ENCODE measurements at places on chromosomes 2 and 18. TPM values are rescaled to one million over a fixed set of nuclear protein-coding genes. Genes with fewer than 3 reads are reported as not detected.

The UGT1A10 gene
- polyA plus RNA-seq: not detected

The POMC gene
- not detected for polyA plus RNA-seq

The POTEI gene
- not detected for polyA plus RNA-seq

The SPTBN1 gene
- polyA plus RNA-seq: 115 TPM

The UGT1A3 gene
- polyA plus RNA-seq: 0.17 TPM

The NOL4 gene
- polyA plus RNA-seq: not detected

The SLC9A4 gene
- not detected for polyA plus RNA-seq

The UGT1A8 gene
- polyA plus RNA-seq: 0.05 TPM

The MRPL33 gene
- 497 TPM for polyA plus RNA-seq

The DNAH6 gene
- 0.13 TPM for polyA plus RNA-seq

The WNT10A gene
- 0.04 TPM for polyA plus RNA-seq

The HNRNPA3 gene
- polyA plus RNA-seq: 755 TPM

The TPO gene
- polyA plus RNA-seq: not detected

The THUMPD2 gene
- 13.8 TPM for polyA plus RNA-seq

The COX7A2L gene
- 126 TPM for polyA plus RNA-seq

The PXDN gene
- 5.5 TPM for polyA plus RNA-seq

The RUFY4 gene
- not detected for polyA plus RNA-seq

The LAMA1 gene
- polyA plus RNA-seq: not detected
